Endothelial cell of umbilical vein (primary cell): ENCODE measurements at places on chromosomes 1 and 21. TPM values are rescaled to one million over a fixed set of nuclear protein-coding genes. Genes with fewer than 3 reads are reported as not detected.

CLIC6 gene
- not detected in 2 replicates for total RNA-seq

DNA sequence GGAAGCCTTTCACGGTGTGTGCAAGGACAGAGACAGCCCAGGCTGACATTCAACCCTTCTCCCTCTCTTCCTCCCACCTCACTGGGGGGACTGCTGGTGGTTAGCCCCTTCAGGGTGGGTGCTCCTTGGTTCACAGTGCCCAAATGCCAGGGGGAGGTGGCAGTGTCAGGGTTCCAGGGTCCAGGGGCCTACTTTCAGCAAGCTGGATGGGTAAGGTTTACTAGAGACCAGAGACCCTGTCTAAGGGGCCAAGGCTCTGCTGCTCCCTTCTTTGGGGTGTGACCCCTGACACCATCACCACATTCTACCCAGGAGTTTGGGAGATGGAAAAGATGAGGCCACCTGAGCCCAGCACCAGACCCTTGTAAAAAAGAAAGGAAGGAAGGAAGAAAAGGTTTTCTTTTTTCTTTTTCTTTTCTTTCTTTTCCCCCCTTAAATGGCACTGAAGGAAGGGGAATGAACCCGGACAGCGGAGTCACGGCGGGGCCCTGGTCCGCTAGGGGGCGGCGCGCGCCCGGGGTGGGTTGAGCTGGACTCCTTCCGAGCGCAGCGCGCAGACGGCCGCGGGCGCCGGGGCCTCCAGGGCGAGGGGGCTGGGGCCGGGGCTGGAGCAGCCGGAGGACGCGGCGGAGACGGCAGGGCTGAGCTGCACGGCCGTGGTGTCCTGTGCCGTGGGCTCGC lies 18.8 kb downstream of the KNCN start:
- peak; percentile 37 for DNase-seq

DNA sequence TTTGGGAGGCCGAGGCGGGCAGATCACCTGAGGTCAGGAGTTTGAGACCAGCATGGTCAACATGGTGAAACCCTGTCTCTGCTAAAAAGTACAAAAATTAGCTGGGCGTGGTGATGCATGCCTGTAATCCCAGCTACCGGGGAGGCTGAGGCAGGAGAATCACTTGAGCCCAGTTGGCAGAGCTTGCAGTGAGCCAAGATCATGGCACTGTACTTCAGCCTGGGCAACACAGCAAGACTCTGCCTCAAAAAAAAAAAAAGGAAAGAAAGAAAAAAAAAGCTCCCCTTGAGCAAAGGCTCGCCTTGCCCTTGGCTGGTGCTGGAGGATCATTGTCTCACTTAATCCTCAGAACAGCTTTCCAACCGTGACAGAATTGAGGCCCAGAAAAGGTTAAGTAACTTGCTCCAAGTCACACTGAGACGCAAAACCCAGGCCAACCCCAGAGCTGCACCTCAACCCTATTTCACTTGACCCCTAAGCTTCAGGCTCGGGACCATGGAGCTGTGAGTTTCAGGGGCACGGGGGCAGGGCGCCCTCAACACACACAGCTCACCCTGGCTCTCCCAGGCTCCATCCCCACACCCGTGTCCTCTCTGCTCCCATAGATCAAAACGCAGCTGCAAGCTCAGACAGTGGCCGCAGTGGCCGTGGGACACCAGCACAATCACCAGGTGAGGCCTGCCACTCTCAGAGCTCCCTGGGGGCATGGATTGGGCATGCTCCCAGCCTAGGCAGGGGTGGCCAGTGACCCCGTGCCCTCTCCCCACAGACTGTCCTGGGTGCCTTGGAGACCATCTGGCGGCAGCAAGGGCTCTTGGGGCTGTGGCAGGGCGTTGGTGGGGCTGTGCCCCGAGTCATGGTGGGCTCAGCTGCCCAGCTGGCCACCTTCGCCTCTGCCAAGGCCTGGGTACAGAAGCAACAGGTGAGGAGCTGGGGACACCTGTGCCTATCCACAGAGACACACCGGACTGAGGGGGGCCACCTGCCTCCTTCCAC lies 1.6 kb downstream of the SLC25A34 start:
- no peak for DNase-seq

DNA sequence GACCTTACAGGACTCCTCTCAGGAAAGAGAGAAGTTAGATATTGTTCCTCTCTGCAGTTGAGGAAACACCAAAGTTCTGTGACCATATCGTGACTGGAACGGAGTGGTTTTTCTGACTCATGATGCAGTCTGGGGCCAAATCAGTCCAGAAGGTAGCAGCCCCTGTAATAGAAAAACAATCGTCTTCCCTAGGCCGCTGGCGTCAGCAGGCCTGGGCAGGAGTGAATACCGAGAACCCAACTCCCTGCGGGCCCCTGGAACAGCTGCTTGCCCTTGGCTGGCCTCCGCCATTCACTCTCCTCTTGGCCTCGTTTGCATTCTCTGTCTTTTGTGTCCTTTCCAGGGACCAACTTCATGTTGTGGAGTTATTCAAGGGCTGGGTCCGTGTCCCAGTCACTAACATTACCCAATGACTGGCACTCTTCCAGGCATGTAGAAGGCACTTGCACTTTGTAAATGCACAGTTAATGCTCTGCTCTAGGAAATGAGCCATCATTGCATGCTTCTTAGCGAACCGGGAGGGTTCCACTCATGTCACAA lies 10.9 kb upstream of the CD101 start:
- peak; percentile 89 for DNase-seq

AGBL4 gene
- not detected in 2 replicates for total RNA-seq

DNA sequence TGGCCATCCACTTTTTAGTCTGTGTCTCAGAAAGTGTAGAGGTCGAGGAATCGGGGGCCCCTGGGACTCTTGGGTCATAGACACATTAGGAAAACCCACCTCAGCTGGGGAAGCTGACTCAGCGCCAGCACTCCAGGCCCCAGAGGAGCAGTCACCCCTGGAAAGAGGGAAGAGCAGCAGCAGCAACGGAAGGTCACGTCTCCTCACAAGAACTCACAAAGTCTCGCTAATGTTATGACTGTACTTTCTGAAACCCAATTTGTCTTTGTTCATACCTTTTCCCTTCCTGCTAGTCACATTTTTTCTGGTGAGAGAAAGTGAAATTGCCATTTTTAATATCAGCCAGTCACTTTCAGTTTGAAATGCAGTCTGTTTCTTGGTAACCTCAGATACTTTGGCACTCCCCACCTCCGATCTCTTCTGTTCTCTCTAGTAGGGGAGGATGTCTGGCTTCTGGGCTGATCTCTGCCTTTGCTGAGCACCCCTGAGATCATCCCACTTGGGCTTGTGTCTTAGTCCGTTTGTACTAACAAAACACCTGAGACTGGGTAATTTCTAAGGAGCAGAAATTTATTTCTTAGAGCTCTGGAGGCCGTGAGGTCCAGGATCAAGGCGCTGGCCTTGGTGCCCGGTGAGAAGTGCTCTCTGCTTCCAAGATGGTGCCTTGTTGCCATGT lies 6.0 kb upstream of the NLRP3 start:
- DNase-seq, result no peak
